Activated naive CD8-positive, alpha-beta T cell treated with anti-CD3 and anti-CD28 coated beads, Interleukin-2, amount 50 U/mL, for 24 hours (primary cell): ENCODE measurements at places on chromosomes 7 and 10.

DNA sequence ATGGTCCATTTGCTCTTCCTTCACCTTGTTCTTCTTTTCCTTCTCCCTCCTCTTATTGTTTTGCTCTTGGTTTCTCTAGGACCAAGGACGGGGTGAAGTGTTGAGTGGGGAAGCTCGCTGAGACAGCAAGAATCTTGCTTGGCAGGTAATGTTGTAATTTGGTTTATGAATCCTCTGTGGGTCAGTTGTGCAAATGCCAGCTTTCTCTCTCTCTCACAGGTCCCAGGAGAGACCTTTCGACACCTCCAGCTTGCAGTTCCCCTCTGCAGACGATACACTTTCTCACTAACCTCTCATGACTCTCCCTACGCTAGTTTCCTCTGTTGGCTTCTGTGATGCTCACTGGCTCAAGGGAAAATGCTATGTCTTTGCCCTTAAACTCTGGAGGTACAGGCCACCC, 77.0 kb downstream of the FRMD4A start:
- no peaks in the 10 kb centered on the region for H3K4me1 ChIP-seq
- DNase-seq, result no peak
- no peaks in the 10 kb centered on the region for H3K36me3 ChIP-seq
- peaks cover 30% of the 10 kb centered on the region for H3K27me3 ChIP-seq

GRCh38 chr7:158771213-158771834, 58.0 kb downstream of the ESYT2 start:
- peak overlapping the region; percentile 25 for H3K27ac ChIP-seq
- H3K4me1 ChIP-seq, result peaks cover 38% of the 10 kb centered on the region

DNA sequence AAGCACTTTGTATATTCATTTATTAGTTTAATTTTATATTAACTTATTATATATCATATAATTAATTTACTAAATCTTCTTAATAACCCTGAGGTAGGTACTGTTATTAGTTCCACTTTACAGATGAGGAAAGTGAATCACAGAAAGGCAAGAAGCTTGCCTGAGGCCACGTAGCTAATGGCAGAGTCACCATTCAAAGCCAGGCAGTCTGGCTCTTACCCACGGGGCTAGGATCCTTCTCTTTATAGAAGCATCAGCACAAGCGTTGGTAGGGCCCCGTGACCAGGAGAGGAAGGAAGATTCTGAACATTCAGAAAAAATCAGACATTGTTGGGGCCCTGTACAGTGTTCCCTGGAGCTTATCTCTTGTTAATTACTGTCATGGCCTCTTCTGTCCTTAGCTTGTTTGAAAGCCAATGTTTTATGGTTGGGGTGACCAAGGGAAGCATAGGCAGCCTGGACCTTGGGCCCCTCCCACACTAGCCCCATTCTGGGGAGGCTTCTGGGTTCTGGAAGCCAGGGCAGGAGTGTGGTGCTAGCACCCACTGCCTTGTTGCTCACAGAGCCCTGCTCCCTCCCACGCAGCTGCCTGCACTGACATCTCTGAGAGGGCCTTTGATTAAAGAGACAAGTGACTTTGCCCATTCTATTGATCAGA, 31.1 kb upstream of the SLF2 start:
- no peaks in the 10 kb centered on the region for H3K27me3 ChIP-seq
- DNase-seq, result no peak
- H3K36me3 ChIP-seq, result no peaks in the 10 kb centered on the region
- H3K4me3 ChIP-seq, result no peak overlapping the region
- H3K27ac ChIP-seq, result no peak overlapping the region

DNA sequence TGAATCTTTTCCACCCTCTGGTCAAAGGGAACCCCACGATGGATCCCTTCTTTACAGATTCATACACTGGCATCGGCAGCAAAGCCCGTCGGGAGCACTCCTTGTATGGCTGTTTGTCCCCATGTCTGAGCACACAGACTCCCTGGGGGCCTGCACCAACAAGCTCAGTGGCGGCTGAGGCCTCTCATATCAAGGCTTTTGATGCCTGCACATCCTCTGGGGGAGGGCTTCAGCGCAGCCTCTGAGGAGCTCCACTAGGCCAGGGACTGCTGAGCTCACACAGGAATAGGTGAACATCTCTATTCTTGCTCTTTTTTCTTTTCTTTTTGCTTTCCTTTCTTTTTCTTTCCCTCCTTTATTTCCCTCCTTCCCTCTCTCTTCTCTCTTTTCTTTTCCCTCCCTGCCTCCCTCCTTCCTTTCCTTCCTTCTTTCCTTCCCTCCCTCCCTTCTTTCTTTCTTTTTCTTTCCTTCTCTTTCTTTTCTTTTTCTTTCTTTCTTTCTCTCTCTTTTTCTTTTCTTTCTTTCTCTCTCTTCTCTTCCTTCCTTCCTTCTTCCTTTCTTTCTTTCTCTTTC, 174.6 kb downstream of the CCDC3 start:
- H3K4me3 ChIP-seq, result no peak overlapping the region
- DNase-seq, result no peak
- H3K27ac ChIP-seq, result no peak overlapping the region
- H3K27me3 ChIP-seq, result no peaks in the 10 kb centered on the region

DNA sequence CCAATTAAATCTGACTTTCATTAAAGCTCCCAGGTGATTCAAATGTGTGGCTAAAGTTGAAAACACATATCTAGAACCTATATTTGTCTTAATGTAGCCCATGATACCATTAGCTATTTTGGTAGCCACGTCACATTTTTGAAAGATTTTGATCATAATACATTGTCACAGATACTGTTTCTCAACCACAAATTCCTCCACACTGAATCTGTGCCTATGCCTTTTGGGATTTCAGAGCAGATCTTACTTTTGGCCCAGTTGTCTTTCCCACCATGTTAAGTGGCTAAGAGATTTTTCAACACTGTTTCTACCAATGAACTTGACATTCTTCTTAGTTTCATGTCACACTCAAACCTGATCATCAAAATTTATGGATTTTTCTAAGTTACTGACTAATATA, 47.4 kb downstream of the CH25H start:
- H3K4me1 ChIP-seq, result peaks cover 37% of the 10 kb centered on the region
- DNase-seq, result no peak
- H3K27ac ChIP-seq, result no peak overlapping the region
- no peak overlapping the region for H3K4me3 ChIP-seq

DNA sequence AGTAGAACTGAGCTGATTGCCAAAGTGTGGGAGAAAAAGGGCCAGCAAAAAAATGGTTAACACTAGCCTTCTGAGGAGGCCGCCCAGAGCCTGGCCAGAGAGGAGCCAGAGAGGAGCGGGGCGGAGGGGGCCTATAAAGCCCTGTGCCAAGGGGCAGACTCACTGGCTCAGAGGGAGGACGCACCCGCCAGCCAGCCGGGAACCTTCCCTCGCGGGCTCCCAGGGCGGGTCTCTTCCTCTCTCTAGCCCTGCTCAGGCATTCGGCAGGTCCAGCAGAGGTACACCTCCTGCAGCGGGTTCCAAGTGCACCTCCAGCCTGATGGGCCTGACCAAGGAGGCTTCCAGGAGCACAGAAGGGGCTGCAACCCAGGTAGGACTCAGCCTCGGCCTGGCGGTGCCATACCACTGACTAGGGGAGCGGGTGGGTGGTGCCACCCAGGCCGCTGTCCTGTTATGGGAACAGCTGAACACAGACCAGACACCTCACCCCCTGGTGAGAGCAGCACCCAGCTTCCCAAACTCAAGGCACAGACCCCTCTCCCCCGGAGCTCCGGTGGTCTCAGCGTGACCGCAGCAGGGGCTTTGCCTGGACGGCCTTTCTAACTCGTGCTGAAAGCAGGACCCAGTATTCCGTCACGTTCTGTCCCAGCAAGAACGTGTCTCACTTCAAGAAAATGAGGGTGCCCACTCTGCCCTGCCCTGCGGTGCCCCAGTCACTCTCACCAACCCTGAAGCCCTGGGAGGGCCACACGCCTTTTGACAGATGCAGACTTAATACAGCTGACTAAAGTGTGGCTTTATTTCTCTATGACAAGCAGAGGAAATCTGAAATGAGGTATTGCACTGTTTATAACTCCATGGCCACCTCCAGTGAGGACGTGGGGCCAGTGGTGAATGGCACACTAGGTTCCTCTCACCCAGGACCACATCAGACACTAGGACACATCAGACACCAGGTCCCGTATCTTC, at the start of gene GPER1:
GPER1 (plus strand) TSS at position 162 of the 969 bp plus-strand sequence. CDS start 3,616 bp downstream, outside the sequence.
- H3K27me3 ChIP-seq, result no peaks in the 10 kb centered on the region
- DNase-seq, result no peak
- H3K4me3 ChIP-seq, result peak within 1 kb of the TSS; percentile 57
- H3K4me1 ChIP-seq, result peaks cover 16% of the 10 kb centered on the region
- no peaks in the 10 kb centered on the region for H3K36me3 ChIP-seq

DNA sequence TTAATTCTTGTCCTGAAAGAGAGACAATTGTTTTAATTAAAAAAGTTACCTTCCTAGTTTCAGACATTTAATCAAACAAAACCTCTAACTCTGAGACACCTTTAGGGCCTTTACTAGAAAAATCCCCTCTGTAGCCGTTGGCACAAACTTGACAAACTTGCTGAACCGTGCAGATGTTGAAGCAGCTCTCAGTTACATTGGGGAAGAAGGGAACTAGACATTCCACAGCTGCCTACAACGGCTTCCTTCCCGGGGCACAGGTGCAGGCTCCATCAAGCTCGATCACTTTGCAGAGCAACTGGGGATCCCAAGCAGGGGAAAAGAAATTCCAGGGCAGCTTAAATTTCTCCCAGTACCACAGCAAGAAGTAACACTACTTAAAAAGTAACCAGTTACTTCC, 141.3 kb downstream of the SKAP2 start:
- H3K4me3 ChIP-seq, result no peak overlapping the region
- peaks cover 3% of the 10 kb centered on the region for H3K4me1 ChIP-seq
- DNase-seq, result no peak
- no peak overlapping the region for H3K27ac ChIP-seq
- H3K36me3 ChIP-seq, result peaks cover 2% of the 10 kb centered on the region

DNA sequence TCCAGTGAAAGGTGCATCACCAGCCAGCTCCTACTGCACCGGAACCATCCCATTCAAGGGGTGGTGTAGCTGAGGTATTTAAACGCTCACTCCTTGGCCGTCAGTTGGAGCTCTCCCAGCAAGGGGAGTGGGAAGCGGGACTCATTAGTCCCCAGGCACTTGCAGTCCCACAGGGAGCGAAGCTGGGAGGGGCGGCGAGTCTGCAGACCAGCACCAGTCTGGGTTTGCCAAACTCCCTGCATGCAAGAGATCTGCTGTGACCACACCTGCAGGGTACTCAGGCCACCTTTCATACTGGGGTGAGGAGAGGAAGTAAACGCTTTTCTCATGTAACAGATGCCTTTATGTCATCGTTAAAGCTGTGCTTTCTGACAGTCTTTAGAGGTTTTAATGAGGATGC, 187.9 kb downstream of the PTPRN2 start:
- H3K36me3 ChIP-seq, result no peaks in the 10 kb centered on the region
- H3K4me3 ChIP-seq, result no peak overlapping the region
- no peaks in the 10 kb centered on the region for H3K4me1 ChIP-seq
- DNase-seq, result no peak
- H3K27me3 ChIP-seq, result no peaks in the 10 kb centered on the region

DNA sequence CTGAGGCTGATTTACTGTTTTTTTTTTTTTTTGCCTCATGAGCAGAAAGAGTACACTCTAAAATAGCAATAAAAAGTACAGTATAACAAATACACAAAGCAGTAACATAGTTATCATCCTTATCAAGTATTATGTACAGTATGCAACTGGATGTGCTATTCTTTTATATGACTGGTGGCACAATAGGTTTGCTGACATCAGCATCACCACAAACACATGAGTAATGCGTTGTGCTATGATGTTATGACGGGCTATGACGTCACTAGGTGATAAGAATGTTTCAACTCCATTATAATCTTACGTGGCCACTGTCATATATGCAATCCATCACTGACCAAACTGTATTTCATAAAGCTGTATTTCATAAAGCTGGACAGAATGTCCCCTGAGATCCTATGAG, 189.2 kb upstream of the GLI3 start:
- no peaks in the 10 kb centered on the region for H3K36me3 ChIP-seq
- no peak overlapping the region for H3K4me3 ChIP-seq
- no peak for DNase-seq
- peaks cover 3% of the 10 kb centered on the region for H3K27me3 ChIP-seq
- no peaks in the 10 kb centered on the region for H3K4me1 ChIP-seq

GRCh38 chr7:99357701-99358490, 16.6 kb upstream of the ARPC1B start:
- DNase-seq, result no peak
- no peak overlapping the region for H3K27ac ChIP-seq
- no peaks in the 10 kb centered on the region for H3K4me1 ChIP-seq
- no peaks in the 10 kb centered on the region for H3K27me3 ChIP-seq
- H3K4me3 ChIP-seq, result no peak overlapping the region

- no peak overlapping the region for H3K4me3 ChIP-seq
- no peaks in the 10 kb centered on the region for H3K27me3 ChIP-seq
- H3K27ac ChIP-seq, result no peak overlapping the region
- H3K36me3 ChIP-seq, result no peaks in the 10 kb centered on the region
Observed at GRCh38 chr7:91630581-91631380, 249.7 kb downstream of the MTERF1 start.

- peaks cover 20% of the 10 kb centered on the region for H3K27me3 ChIP-seq
- H3K4me3 ChIP-seq, result no peak overlapping the region
- H3K4me1 ChIP-seq, result no peaks in the 10 kb centered on the region
- H3K36me3 ChIP-seq, result no peaks in the 10 kb centered on the region
- H3K27ac ChIP-seq, result no peak overlapping the region
Observed at GRCh38 chr7:116741625-116742316, 69.8 kb downstream of the MET start.

- DNase-seq, result no peak
- H3K4me3 ChIP-seq, result no peak overlapping the region
- no peaks in the 10 kb centered on the region for H3K36me3 ChIP-seq
- H3K27ac ChIP-seq, result no peak overlapping the region
Observed at GRCh38 chr7:36299823-36300341, 89.8 kb upstream of the ANLN start.

DNA sequence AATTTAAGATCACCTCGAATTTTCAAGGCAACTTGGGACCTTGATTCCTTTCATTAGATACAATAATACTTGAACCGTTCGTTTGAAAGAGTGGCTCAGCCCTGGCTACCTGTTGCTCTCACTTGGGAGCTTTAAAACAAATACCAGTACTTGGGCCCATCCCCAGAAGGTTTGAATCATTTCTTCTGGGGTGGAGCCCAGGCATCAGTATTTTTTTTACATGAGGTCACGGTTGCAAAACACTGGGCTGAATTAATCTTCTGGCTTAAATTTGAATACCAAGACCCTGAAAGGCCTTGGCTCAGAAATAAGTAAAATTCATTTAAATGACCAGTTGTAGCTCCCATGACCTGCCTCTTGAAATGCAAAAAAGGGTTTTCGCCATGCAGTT, 214.9 kb downstream of the CREB5 start:
- DNase-seq, result no peak
- peaks cover 1% of the 10 kb centered on the region for H3K27me3 ChIP-seq
- H3K27ac ChIP-seq, result no peak overlapping the region
- no peaks in the 10 kb centered on the region for H3K4me1 ChIP-seq

DNA sequence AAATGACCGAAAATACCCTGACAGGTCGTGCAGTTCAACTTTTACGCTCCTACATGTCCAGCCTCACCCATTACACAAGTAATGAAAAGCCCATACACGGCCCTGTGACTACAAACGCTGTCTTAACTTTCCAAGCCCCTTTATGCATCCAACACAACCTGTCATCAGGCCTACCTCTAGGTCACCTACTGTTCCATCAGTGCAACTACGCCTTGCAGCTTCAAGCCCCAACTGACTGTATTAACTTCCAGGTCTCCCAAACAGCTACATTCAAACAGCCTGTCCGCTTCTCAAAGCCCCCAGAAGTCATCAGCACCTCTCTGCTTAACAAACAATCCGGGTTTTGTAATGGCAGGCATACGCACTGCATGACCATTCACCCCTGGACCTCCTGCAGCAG, 19.2 kb downstream of the ZNF107 start:
- peaks cover 47% of the 10 kb centered on the region for H3K4me1 ChIP-seq
- DNase-seq, result no peak
- H3K27me3 ChIP-seq, result no peaks in the 10 kb centered on the region
- H3K4me3 ChIP-seq, result no peak overlapping the region
- no peak overlapping the region for H3K27ac ChIP-seq
